ENCODE measurements at places on chromosomes 11 and 22.

DNA sequence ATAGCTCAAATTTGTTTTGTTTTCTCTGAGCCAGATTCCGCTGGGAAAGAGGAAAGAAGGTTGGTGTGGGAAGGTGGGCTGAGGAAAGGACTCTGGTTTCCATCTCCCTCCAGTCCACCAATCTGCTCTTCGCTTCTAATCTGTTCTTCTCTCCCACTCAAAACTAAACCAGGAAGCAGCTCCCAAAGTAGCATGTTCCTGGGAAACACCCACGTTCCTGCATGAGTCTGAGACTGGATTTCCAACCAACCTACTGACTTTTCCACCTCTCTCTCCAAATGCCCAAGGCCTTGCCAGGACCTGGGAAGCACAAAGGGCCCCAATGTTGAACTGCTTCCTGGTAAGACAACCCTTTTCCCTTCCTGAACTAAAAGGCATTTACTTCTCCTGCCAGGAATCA is 110.2 kb downstream of the WT1 start:
- no peak for DNase-seq

DNA sequence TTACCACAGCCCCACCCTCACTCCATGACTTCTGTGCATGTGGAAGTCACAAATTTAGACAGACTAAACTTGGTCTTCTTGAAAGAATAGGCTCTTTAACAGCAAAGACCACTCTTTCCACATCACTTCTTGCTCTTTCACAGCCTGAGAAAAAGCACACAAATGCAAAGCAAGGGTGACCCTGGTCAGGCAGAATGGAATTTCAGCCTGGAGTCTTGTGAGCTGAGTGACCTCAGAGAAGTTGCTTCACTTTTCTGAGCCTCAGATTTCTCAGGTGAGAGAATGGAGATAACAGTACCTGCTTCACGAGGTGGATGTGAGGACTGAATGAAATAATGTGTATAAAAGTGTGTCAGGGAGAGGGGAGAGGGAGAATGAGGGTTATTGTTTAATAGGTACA is 26.8 kb upstream of the LIPT2 start:
- DNase-seq = no peak

DNA sequence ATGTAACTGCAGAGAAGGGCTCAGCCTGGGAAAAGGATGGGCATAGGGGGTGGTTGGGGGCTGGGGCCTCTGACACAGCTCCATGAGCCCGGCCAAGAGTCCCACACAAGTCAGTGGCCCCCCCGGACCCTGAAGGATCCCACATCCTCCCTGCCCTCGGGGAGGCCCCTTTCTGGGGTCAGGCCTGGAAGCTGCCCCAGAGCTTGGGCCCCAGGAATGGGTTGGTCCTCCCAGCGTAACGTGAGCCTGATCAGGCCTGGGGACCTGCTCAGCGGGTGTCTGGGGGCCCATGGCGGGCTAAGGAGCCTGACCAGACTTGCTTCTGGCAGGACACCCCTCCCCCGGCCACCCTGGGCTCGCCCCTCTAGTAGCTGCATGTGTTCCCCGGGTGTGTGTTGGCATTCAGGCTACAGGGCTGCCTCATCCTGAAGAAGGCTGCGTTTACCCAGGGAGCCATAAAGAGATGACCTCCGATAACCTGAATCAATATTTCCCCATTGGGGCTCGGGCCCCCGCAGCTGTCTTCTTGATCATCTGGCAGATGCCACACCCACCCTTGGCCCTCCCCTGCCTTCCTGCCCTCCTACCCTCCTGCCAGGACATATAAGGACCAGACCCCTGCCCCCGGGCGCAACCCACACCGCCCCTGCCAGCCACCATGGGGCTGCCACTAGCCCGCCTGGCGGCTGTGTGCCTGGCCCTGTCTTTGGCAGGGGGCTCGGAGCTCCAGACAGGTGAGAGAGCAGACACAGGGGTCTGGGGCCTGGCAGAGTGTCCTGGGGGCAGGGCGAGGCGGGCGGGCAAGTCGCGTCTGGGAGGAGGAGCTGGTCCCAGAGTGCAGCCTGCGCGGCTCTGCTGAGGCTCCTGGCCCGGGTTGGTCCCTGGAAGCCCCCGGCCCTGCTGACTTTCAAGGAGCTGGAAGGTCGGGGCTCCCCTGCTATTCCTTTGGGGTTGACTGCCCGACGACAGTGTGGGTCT is at the start of gene MUC2:
MUC2 (plus strand) TSS at position 631 of the 978 bp plus-strand sequence.
- peak; percentile 26 for DNase-seq

DNA sequence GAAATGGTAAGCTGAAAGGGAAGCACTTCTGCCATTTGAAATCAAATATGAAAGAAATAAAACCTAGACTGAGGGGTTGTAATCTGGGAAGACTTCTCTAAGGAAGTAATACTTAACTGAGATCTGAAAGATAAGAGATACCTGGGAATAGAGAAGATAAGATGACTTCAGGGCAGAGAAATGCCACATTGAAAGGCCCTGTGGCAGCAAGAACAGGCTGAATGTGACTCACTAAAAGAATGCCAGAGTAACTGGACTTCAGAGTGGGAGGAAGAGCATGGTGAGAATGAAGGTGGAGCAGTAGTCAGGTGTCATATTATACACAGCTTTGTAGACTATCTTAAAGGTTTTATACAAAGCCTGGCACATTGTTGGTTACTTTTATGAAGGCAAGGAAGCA is 17.6 kb downstream of the CALCA start:
- DNase-seq = no peak

GRCh38 chr11:66856496-66857233 is at the start of gene LRFN4:
TSS of gene LRFN4 (plus strand) at chr11:66857064. CDS start at chr11:66857745, 681 bp downstream.
- no peak for DNase-seq

DNA sequence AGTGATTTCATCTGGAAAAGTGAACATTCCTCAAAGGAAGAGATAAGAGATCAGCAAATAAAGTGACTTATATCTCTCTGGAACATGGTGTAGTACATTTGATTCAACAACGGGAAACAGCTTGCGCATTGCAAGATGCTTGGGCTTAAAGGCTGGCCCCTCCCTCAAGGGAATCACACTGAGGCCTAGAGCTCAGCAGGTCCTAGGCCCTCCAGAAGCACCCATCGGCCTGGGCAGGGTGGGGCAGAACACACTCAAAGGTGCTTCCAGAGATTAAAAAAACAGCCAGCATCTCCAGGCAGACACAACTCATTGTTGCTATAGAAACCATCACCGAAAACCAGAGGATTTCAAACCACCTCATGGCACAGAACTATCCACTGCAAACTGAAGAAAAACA is 69.0 kb upstream of the ARFGAP3 start:
- DNase-seq = no peak

Data from activated CD4-positive, CD25-positive, alpha-beta regulatory T cell treated with anti-CD3 and anti-CD28 coated beads, Interleukin-2, amount 50 U/mL, for 72 hours (primary cell).